ENCODE measurements at places on chromosomes 2 and 18.

DNA sequence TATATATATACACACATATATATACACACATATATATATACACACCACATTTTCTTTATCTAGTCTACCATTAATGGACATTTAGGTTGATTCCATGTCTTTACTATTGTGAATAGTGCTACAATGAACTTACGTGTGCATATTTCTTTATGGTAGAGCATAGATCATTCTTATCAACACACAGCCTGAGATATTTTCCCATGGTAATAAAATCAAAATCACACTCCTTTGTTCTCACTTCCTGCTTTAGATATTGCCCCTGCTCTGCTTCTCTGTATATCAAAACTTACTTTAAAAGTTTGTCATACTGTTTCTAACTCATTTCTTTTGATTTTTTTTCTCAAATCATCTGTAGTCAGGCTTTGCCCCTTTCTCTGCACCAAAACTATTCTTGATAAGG, 119.9 kb downstream of the DCC start:
- no peak for DNase-seq

GRCh38 chr2:42585779-42586178, 17.3 kb downstream of the MTA3 start:
- DNase-seq = no peak

DNA sequence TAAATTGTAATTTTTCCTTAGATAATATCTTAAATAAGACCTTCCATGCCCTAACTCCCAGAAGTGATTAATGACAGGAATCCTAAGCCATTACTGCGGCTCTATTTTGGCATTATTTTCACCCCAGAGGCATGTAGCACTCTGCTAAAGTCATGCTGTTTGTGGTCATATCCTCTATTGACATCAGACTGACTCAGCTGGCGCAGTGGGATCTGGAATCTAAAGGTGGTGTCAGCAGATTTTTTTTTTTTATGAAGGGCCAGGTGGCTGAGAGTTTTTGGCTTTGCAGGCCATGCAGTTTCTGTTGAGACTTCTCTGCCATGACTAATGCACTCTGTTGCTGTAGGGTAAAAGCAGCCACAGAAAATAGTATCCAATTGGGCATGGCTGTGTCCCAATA, 64.1 kb upstream of the ACVR1C start:
- peak; percentile 66 for DNase-seq

- DNase-seq = no peak
These were observed 69.6 kb upstream of the ALPP start for GRCh38 chr2:232308986-232309385.

- no peak for DNase-seq
These were observed 180.3 kb downstream of the MYO5B start for GRCh38 chr18:50014606-50015005.

- no peak for DNase-seq
These were observed 3.1 kb upstream of the KCNJ13 start for GRCh38 chr2:232779465-232779864.

- no peak for DNase-seq
These were observed 152.9 kb downstream of the NCKAP5 start for GRCh38 chr2:133415210-133415876.

GRCh38 chr2:14363137-14363536, 269.4 kb upstream of the LRATD1 start:
- DNase-seq = no peak

DNA sequence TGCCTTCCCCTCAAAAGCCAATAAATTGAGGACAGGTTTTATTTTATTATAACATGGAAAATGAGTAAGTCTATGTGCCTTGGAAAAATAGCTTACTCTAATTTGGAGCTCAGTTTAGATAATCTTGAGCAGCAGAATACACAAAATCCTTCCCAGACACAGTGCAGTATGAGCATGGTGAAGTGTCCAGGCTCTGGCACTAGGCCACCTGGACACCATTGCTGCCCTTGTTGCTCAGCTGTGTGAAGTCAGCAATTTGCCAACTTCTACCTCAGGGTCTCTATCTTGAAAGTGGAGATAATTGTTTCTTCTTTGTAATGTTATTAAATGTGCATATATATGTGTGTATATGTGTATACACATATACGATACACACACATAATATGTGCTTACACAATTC, 104.9 kb upstream of the CAVIN2 start:
- no peak for DNase-seq

DNA sequence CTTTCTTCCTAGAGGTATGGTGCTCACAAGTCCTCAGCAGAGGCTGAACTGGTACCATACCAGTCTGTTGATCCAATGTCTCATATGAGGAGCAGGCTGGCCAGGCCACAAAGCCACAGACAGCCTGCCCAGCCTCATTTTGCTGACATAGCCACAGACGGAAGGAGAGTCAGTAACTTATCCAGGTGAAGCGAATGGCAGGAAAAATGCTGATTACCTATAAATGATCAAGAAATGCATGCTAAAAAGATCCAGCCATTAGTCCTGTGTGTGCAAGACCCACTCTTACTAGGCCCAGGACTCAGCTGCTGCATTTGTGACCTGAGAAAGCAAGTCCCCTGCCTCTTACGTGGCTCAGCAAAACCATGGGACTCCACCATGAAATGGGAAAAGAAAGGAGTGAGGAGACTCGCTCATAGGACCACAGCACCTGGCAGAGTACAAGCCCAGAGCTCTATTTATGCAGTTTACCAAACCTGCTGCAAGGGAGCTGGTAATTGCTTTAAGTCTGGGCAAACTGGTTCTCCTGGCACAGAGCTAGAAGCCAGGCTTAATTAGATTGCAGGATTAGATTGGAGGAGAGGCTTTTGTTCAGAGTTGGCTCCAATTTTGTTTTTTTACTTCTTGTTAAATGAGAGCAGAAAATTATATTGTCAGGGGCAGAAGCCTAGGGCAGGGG, 19.0 kb downstream of the RHOB start:
- DNase-seq = no peak

DNA sequence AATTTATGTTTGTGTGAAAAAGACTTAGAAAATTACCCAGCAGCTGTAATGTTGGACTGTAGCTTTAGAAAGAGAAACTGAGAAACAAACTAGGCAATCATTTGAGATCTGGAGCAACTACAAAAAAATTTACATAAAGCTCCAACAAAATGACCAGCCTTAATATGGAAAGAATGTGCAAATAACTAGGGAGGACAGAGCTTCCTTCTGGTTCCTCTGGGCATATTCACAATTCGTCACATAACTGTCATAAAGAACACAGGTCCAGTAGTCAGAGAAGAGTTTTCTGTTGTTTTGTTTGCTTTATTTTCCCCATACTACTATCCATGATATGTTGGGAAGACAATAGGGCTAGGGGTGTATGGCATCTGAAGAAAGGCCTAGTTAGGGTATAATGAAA, 416.8 kb upstream of the DSEL start:
- no peak for DNase-seq

GRCh38 chr2:26002632-26003310, 20.5 kb upstream of the KIF3C start:
- DNase-seq = no peak

DNA sequence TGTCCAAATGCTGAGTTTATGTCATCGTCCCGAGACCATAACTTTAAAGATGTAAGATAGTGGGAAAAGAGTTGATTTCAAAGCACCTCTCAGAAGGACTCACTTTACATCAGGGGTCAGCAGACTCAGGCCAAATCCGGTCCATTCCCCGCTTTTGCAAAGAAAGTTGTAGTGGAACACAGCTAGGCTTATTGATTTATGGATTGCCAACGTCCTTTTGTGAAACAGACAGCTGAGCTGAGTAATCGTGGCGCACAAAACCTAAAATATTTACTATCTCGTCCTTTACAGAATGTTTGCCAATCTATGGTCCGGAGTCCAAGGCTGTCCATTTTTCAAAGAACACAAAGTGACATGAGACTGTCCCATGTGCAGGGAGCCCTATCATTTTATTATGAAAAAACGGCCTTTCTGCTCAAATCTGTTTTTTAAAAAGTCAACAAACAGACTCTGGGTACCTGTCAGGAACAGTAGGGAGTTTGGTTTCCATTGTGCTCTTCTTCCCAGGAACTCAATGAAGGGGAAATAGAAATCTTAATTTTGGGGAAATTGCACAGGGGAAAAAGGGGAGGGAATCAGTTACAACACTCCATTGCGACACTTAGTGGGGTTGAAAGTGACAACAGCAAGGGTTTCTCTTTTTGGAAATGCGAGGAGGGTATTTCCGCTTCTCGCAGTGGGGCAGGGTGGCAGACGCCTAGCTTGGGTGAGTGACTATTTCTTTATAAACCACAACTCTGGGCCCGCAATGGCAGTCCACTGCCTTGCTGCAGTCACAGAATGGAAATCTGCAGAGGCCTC, at the start of gene IL1RN:
Gene IL1RN, plus strand, starts transcription at position 754 of the 801 bp plus-strand sequence. Its CDS starts 27 bp downstream, at position 781.
- DNase-seq = no peak

DNA sequence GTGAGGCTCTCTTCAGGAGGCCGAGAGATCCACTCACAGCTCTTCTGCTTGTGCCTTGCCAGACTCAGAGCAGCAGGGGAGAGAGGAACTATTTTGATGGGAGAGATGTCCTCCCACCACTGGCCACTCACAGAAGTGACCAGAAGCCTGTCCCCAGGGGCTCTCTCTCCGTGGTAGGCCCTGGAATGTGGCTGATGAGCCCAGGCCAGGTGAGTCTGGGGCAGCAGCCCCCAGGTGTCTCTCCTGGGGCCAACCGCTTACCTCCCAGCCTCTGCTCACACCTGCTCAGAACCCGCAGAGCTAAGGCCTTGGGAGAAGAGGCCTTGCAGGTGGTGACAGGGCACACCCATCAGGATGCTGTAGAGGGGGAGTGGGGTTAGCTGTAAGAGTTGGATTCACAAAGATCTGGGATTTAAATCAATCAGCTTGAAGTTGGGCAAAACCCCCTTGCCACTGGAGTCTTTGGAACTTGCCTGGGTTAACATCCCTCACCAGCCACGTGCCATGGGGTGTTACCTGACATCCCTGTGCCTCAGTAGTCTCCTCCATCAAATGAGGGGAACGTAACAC, 29.1 kb upstream of the ASB18 start:
- DNase-seq = no peak

DNA sequence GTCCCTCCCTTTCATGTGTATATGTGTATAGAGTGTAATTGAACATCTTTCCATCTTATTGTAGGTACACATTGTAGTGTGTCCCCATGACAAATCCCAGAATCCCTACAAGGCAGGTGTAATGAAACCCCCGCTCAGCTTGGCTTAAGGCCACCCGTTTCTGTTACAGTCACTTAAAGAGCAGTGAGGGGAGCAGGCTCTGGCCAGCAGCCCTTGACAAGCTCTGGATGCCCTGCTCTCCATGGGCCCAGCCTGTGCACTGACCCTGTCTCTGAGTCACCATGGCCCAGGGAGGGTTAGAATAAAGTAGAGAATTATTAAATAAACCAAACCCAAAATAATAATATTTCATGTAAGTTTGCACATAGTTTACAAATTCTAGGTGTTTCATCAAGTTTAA, 17.2 kb upstream of the MAL start:
- no peak for DNase-seq

DNA sequence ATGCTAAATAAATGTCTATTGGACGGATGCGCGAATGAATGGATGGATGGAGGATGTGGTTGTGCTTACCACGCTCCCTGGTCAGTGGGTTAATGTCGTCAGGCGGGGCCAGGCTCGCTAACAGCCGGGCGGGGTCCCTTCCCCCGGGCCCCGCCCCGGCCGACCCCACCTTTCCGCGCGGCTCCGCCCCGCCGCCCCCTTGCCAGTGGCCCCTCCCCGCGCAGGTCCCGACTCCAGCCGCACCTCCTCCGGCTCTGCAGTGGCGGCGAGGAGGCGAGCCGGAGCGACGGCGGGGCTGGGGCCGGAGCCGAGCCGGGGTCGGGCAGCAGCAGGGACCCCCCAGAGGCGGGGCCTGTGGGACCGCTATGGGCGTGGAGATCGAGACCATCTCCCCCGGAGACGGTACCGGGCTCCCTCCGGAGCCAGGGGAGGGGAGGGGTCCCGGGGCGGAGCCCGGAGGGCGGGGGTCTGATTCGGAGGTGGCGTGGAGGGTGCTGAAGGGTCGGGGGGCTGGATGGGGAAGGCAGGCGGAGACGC, at the start of gene FKBP1B:
Gene FKBP1B, plus strand, starts transcription at position 257 of the 537 bp plus-strand sequence. Its CDS starts 109 bp downstream, at position 366.
- DNase-seq = peak; percentile 11

DNA sequence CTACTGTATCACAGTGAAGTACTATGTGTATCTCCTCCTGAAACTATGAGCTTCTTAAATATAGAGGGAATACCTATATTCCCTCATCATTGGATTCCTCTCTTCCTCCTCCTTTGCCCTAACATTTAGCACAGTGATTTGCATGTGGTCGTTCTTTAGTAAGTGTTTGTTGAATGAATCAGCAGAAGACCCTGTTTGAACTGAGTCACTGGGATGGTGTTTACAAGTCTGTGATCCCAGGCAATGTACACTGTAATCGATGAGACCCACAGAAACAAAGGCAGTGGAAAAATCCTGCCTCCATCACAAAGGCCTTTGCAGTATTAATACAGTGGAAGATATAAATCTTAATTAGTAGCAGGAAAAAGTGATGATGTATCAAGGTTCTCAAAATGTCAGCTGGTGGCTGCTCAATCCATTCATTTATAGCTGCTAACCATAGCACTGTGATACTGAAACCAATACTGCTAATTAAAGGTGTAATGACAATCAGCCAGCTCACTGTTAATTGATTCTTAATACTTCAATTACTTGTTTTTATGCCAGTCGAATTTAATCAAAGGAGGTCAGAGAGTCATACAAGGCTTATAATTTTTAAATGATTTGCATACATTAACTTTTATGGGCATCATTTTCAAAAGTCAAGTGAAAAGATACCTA, 20.8 kb upstream of the MYO3B start:
- no peak for DNase-seq

GRCh38 chr18:78875016-78875777, 104.4 kb upstream of the SALL3 start:
- DNase-seq = no peak

GRCh38 chr2:181241797-181242196, 215.4 kb upstream of the ITGA4 start:
- DNase-seq = no peak

DNA sequence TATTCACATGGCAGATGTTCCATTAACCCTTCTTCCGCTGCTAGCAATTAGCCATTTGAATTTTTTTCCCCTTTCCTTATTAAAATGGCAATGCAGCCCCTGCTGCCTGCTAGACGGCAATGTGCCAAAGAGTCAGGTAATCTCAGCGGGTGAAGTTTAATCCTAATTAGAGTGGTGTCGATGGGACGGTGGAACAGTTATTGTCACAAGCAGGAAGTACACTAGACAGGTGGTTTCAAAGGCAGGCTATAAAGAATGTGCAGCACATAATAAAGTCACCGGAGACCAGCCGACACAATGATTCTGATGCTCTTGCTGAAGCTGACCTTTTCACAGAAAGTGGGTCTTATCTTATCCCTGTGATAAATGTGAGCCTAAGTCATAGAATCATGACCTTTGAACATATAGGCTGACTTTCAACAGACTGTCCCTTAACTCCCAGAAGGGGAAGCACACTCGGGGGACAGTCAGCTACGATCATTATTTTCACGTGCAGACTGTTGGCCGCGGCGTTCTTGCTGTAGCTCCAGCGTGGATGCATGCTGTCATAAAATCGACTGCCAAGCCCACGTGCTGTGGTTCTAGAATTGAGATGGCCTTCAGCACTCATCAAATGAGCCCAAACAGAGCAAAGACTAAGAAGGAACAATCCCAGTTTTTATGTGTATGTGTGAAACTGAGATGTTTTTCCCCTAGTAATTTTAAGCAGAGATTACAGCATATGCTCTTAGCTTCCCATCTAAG, 926.2 kb upstream of the SOX11 start:
- DNase-seq = no peak

All from T1000 (cell line).